ENCODE measurements at places on chromosomes 13 and 19.

GRCh38 chr13:39525506-39525905, 77.5 kb downstream of the LHFPL6 start:
- no peak for DNase-seq

GRCh38 chr13:113747291-113747833, 11.7 kb upstream of the TMEM255B start:
- DNase-seq, result no peak

GRCh38 chr13:46295491-46296114, 83.9 kb downstream of the LRRC63 start:
- no peak for DNase-seq

DNA sequence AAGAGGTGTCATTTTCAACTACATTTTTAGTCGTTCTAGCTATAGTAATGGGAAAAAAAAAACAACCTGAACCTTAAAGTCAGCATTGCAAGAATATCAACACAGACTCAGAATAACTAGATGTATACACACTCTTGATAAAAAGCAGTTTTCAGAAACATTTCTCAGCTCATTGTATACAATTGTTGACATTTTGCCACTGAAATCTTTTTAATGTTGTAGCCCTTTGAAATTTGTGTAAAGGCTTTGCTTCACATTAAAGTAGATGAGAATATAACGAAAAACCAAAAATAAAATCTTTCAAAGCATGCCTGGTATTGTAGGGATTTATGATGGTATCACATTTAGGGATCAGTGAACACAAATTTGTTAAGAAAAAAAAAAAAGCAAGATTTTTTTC, 87.2 kb upstream of the SLC10A2 start:
- no peak for DNase-seq

DNA sequence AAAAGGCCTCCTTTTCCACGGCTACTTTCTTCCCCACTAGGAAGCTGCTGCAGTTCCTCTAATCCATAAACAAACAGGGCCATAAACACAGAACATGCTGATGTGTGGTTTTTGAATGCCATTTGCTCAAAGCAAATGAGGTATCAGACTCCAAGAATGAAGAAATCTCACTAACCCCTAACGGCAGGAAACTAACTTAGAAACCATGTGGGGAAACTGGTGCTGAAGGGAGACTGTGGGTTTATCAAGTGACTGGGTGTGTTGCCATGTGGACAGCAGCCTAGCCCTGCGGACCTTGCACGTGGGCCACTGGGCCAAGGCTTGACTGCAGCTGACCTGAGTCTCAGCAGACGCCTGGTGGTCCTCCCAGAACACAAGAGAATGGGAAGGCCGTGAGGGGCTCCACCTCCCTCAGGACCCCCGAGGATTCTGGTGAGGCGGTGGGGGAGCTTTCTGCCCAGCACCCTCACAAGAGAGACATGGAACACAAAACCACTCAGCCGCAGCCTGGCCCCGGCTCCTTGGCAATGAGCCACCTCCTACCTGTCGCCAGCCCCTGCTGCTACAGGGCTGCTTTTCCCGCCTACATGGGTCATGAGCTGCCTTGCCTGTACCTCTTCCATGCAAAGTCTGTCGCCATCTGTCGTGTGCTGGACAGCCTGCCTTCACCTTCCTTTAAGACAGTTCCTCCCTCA, 10.6 kb downstream of the SLC15A1 start:
- DNase-seq, result peak; percentile 52

DNA sequence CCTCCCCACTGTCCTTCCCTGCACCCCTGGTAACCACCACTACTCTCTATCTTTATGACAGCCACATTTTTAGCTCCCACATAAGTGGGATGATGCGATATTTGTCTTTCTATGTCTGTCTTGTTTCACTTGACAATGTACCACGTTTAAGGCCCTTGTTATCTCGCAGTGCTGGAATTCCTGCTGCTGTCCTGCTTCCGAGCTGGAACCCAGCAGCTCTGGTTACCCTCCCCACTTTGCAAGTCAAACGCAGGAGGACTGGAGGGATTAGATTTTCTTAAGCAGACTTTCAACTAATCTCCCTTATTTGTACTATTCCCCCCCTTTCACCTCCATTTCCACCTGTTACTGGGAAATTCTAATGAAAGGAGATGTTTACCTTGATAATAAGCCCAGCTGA, 59.1 kb upstream of the PDX1 start:
- DNase-seq, result peak; percentile 81

DNA sequence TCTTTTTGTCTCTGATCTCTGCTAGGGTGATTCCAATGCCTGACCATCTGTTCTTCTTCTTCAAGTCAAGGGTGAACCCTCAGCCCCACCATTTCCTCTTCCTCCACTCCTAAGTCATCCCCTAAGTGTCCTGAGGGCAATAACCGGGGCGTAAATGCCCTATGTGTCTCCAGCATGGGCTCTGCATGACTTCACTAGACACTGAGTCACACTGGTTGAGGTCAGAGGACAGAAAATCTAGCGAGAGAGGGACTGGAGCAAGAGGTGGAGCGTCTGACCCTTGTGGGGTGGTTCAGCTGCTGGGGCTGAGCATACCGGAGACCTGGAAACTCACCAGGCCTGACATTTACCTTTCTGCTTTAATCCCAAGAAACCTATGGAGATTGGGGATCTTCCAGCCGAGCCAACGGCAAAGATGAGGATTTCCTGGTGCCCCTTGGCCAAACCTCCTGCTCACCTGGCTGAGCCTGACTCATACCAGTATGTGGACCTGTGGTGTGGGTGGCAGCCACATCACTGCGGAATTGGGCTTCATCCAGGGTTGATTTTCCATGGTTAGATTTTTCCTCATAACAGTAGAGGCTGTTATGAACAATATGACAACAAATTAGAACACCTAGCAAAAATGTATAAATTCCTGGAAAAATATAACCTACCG, 26.9 kb downstream of the SCGB2B2 start:
- no peak for DNase-seq

- DNase-seq, result no peak
Observed at GRCh38 chr13:111586291-111586690, 265.8 kb downstream of the TEX29 start.

GRCh38 chr13:41402691-41403511, 54.4 kb upstream of the RGCC start:
- DNase-seq, result peak; percentile 30

GRCh38 chr13:40809471-40809870, 20.1 kb downstream of the SLC25A15 start:
- DNase-seq, result no peak

GRCh38 chr19:5133986-5134595, 165.2 kb downstream of the KDM4B start:
- DNase-seq, result no peak

DNA sequence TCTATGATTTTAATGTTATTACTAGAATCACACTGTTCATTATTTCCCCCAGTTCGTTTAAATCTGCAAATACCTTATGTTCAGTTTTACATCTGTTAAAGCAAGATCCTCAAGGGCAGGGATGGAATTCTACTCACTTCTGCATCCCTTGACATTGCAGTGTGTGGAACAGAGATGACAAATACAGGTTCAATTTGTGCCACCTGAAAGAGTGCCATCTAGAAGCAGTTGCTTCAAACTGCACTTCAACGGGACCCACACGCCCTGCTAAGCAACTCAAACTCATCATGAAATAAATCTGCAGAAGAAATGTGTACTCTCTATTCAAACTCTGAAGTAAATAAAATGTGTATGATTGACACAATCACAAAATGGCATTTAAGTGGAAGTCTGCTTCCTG, 44.5 kb downstream of the RUBCNL start:
- no peak for DNase-seq

- peak; percentile 9 for DNase-seq
Observed at GRCh38 chr19:8252922-8253589, 43.9 kb downstream of the CERS4 start.

- no peak for DNase-seq
Observed at GRCh38 chr13:96629331-96629730, 364.9 kb downstream of the OXGR1 start.

DNA sequence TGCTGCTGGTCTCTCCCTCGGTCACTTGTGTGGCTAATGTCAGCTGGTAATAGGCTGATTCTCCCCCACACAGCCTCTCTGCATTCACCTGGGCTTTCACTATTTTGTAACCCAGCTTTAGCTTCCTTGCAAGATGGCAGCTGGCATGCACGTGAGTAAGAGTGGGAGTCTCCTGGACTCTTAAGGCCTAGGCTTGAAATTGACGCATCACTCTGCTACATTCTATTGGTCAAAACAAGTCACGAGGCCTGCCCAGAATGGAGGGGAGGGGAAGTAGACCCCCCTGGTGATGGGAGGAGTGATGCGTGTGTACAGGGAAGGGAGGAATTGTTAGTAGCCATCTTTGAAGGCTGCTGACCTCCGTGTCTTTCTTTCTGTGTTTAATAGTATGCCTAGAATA, 24.9 kb upstream of the PNMA8B start:
- DNase-seq, result no peak

DNA sequence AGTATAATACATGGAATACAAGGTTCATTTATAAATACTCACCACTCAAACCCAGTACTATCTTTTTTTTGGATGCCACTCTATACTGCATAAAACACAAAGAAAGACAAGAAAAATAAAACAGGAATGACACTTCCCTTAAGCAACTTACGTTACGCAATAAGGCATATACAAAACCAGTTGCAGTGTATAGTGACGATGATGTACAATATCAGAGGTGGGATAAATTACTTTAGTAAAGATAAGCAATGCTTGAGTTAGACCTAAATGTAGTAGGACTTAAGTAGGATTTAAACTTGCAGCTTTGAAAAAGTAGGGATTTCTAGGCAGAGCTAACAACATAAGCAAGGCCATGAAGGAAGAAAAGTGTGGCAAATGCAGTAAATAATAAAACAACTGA, 374.9 kb downstream of the SPRY2 start:
- DNase-seq, result no peak

DNA sequence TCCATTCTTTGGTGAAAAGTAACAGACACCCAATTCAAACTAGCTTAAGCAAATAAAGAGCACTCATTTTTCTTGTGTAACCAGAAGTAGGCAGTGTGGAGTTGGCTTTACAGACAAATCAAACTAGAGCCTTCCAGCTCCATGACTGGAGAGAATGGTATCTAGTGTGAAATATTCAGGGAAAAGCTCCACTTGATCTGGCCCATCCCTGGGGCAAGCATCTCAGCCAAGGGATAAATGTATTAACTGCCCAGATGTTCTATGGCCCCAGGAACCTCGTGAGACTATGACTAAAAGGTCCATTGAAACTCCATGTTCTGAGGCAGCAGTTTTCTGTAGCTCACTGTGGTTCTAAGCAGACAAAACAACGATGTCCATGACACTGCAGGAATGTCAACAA, 49.9 kb downstream of the TBC1D4 start:
- DNase-seq, result no peak

- no peak for DNase-seq
Observed at GRCh38 chr19:17357724-17358123, 19.4 kb downstream of the PLVAP start.

- no peak for DNase-seq
Observed at GRCh38 chr13:99211421-99212035, 10.9 kb downstream of the UBAC2 start.

DNA sequence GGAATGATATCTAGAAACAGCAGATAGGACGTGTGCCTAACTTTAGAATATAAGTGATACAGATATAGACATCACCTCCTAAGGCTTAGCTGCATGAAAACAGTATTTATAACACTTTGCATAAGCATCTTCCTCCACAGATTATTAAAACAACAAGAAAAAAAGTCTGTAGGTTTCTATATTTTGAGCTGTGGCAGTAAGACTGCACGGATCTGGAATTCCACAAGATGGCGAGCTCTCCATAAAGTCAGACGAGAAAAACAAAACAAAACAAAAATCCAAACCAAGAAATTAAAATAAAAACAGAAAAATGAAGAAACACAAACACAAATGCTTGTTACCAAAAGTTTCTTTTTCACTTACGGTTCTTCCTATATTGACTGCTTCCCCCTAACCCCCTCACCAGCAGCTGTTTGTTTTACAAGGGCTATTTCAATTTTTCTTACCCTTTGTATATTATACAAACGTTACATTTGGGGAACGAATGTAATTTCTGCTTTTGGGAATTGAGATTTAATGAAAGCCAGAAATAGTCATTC, 285.8 kb downstream of the MYO16 start:
- DNase-seq, result no peak

GRCh38 chr13:29805994-29806979, 44.1 kb downstream of the UBL3 start:
- DNase-seq, result no peak

DNA sequence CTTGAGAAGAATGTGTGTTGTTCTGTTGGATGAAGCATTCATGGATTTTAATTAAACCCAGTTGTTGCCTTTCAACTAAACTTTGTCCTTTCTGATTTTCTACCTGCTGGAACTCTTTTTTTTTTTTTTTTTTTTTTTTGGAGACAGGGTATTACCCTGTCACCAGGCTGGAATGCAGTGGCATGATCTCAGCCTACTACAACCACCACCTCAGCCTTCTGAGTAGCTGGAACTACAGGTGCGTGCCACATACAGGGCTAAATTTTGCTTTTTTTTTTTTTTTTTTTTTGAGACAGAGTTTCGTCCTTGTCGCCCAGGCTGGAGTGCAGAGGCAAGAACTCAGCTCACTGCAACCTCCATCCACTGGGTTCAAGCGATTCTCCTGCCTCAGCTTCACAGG, 6.9 kb downstream of the ZNF791 start:
- DNase-seq, result no peak

DNA sequence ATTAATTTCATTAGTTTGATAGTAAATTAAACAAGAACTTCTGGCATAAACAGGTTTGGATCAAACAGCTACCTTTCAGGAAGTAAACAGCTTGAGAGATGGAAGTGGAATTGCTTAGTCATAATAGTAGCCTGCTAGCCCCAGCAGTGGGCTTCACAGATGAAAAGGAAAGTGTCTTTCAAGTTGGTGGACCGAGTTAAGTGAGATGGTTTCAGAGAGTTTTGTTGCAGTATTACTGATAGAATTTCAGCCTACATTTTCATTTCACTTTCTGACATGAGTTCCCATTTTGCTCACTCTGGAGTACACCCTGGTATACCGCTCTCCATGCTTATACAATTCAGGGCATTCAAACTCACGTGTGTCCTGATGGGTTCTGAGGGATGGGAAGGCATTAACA, 2.0 kb upstream of the PTOV1 start:
- DNase-seq, result no peak

GRCh38 chr13:21738630-21739029, 67.8 kb downstream of the FGF9 start:
- no peak for DNase-seq
